Upper lobe of left lung (tissue), 6 donors: ENCODE measurements at places on chromosomes 2 and 18.

DNA sequence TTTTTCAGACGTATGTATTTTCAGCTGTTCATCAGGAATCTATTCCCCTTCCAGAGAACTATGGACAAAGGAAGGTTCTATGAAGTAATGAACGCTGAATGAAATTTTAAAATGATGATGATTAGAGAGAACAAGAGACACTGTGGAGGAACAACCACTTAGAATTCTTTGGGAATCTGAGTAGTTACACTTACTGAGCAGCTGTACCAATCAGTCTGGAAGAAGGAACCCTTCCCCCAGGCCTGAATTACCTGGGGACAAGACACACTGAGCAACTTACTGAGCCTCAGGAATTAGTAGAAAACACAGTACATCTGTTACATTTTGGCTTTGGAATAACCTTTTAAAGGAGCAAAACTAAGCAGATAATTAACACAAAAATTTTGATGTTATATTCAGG is 1.9 kb downstream of the MSTN start:
- DNase-seq: no peak

GRCh38 chr2:174802459-174802858 is 38.2 kb upstream of the CHRNA1 start:
- no peak for DNase-seq

DNA sequence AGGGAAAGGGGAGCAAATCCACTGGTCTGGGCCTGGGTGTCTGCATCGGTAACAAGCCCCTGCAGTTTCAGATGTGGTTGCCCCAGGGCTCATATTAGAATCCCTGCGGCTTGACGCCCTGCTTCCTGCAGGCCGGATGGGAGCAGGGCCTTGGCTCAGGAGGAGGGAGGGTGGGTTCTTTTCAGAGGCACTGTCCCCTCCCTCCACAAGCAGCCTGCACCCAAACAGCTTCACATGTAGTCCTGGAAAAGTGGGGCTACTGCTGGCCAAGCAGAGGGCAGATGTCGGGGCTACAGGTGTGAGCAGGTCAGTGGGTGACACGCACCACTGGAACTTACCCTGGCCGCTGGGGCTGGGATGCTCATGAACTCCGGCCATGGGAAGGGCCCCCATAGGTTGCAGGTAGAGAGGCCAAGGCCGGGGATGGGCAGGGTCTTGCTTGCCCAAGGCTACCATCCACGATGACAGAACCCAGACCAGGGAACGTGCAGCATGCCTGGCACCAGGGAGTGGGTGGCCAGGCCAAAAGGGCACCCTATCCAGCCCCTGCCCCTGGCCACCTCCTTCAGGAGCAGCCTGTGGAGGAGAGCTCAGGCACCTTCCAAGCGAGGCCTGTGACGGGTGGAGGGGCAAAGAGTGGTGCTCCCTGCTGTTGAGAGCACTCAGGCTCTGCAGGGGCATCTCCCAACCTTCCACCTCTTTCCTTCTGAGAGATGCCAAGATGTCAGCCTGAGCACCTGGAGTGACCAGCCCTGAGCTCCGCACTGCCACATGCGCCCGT is 16.8 kb downstream of the ARID5A start:
- DNase-seq: no peak

DNA sequence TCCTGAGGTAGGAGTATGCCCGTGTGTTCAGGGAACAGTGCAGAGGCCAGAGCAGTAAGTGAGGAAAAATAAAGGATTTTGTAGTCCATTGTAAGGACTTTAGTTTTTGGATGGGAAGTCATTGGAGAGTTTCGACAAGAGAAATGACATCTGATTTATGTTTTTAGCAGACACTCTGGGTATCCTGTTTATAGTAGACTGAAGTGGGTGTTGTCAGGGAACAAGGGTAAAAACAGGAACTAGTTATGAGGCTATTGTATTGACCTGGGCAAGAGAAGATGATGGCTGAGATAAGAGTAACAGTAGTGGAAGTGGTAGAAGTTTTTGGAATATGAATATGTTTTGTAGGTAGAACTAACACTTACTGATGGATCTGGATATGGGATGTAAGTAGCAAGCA is 59.8 kb downstream of the GTF2A1L start:
- DNase-seq: no peak

DNA sequence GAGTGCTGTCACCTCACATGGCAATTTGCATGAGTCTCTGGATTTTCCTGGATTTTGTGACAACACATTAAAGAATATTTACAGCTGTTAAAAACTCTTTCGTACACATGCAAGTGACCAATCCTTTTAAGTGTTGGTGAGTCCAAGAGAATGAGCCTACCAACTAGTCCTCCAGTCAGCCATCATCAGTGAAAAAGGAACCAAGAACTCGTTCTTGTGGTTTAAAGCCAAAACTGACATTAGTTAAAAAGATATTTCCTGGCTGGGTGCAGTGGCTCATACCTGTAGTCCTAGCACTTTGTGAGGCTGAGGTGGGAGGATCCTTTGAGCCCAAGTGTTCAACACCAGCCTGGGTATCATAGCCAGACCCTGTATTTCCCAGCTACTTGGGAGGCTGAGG is 215.4 kb upstream of the ITGA4 start:
- no peak for DNase-seq

GRCh38 chr2:168529054-168529833 is 73.2 kb downstream of the CERS6 start:
- DNase-seq: no peak

- DNase-seq: no peak
These were observed 207.8 kb downstream of the CYP26B1 start for GRCh38 chr2:71939588-71940535.

GRCh38 chr2:152445791-152446201 is 110.8 kb downstream of the FMNL2 start:
- no peak for DNase-seq

DNA sequence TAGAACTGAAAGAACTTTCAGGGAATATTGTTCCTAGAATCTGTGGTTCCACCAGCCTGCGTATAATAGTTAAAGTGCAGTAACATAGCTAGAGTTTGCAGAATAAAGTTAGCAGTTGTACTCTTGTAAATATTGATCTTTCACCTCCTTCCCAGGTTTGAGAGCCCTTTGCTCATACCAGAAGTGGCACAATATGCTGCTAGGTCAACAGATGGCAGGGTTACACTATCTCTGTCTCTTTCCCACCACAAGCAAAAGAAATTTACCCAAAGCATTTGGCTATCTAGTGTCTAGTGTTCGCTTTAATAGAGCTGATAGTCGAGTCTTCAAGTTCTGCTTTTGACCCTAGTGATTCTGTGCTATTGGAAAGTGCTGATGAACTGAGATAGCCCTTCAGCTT is 119.0 kb upstream of the KLHL14 start:
- DNase-seq: no peak

DNA sequence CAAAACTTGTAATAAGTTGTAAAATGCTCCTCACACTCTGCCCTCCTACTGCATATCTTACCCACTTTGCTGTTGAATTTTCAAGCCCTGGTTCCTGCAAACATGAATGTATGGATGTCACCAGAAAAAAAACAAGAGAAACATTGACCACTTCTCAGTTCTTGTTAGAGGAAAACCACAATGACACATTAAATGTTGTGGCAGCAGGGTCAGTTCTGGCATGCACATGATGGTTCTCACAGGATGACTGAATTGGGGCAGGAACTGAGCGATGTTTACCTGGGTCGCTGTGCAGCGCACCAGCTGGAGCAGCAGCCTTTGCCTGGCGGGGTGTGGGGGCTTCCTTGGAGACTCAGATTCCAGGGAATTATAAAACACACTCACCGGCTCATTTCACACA is 14.0 kb upstream of the PRKCE start:
- peak; percentile 31 for DNase-seq

- no peak for DNase-seq
These were observed 948.8 kb upstream of the FAM98A start for GRCh38 chr2:34547900-34548299.

DNA sequence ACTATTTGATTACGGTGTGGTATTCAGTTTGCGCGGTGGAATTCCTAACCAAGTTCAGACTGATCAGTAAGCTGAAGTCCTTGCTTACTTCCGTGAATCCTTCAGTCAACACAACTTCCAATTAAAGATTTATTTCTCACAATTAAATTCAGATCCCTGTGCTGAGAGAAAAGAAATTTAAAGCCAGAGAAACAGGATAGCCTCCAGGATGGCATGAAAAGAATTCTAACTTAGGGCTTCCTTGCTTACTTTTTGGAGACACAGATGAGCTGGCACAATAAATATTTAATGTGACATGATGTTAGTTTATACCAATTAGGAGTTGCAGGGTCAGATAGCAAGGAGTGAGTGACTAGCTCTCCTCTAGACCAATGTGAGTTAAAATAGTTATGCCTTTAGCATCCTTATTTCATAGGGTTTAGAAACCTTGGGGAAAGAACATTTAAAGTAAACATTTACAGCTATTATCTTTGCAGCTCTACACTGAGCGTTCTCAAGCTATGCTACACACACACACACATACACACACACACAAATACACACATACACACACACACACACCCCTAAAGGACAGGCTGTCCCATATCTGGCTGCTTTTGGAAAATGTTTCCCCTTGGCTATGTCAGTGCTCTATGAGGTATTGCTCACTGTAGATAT is 151.0 kb downstream of the TRIB2 start:
- no peak for DNase-seq

DNA sequence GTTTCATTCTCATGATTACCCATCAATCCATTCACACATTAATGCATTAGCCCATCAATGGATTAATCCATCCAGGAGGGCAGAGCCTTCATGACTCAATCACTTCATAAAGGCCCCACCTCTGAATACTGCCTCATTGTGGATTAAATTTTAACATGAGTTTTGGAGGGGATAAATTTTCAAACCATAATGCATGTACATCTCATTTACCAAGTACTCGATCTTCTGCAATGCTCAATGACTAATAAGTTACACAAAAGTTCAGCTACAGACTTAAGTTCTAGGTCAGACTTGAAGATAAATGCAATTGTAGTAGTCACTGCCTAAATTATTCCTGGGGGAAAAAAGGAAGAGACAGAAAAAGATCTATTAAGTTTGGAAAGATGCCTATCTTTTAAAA is 120.0 kb upstream of the OSR1 start:
- DNase-seq: no peak

DNA sequence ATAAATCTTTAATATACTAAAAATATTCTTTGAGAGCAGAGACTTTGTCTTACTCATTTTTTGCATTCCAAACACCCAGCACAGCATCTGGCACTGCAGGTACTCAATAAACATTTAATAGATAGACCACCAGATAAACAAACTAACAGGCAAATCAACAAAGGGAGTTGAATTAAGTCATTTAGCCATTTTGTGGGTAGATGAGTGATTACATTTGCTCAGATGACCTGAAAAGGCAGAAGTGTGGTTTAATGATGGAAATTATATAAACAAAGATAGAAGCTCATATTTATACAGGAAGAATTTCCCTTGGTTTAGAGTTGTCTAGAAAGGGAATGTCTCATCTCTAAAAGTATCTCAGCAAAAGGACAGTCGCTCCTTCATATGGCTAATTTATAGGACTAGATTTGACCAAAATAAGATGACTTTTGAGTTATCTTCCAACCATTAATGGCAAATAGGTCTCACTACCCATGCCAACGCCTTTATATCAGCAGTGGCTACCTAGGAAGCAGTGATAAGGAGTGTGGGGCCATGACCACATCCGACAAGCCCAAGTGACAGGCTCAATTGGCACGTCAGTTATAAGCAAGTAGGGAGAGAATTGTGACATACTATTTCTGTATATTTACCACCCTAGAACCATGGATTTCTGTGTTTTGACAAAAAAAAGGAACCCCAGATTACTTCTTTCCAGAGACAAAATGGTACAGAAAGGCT is 173.5 kb downstream of the ATAD2B start:
- DNase-seq: no peak

DNA sequence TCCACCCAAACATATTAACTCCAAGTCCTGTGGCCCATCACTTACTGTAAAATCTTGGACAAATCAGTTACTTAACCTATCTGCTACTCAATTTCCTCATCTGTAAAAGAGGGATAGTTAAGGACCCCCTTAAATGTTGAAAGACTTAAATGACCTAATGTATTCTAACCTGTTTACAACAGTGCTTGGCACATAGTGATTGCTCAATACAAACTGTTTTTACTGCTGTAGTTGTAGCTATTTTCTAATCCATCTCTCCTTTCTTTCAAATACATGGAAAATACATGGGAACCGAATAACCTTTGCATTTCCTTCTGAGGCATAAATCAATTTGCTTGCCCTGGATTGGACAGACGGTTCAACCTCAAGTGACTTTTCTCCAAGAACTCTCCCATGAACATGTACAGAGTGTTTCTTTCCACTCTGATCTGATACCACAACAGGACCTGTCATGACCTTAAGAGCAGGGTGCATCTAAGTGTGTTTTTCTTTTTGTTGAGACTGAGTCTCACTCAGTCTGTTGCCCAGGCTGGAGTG is 2.7 kb downstream of the LNPK start:
- no peak for DNase-seq

DNA sequence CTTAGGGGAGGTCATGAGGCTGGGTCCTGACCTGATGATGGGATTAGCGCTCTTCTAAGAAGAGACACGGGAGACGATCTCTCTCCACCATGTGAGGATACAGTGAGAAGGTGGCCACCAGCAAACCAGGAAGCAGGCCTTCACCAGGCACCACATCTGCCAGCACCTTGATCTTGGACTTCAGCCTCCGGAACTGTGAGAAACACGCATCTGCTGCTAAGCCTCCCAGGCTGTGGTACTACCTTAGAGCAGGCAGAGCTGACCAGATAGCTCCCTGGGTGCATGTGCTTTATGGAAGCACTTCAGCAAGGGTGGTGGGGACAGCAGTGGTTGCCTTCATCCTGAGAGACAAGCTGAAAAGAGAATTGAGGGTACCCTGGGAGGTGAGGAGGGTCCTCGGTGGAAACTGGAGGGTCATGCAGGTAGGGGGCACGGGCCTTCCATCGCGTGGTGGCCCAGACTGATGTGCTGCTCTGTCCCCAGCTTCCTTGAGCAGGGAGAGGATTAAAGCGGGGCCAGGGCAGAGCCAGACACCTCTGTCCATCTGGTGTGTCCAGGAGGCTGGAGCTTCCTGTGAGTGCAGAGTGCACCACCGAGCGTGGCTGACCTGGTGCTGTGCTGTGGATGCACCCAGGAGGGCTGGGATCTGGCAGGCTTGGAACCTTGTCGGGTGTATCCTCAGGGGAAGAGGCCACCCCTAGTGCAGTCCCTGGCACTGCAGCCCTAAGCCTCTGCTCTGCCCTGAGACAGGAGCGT is 42.9 kb upstream of the HS6ST1 start:
- DNase-seq: peak; percentile 17

DNA sequence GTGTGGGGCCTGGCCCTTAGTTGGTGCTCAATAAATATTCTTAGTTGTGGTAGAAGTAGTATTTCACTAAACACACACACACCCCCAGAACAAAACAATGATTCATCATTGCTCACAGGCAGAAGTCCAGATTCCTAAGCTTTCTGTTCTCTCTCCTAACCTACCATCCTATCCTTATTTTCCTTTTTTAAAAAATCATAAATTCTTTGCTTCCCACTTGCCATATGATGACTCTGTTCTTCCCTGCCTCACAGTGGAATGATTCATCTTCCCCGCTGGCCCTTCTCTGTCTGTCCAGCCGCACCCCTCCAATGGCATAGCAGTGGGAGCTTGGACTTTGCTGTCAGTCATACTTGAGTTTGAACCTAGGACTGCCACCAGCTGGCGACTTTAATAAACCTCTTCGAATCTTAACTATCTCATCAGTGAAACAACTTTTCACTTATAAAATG is 5.2 kb downstream of the EML6 start:
- no peak for DNase-seq

- no peak for DNase-seq
These were observed 216.7 kb upstream of the STON1 start for GRCh38 chr2:48313036-48313877.

- no peak for DNase-seq
These were observed 53.6 kb downstream of the SRD5A2 start for GRCh38 chr2:31526946-31527732.
